ENCODE measurements at places on chromosomes 1 and 21.

GRCh38 chr1:242211254-242212022 lies 212.5 kb upstream of the MAP1LC3C start:
- DNase-seq = no peak

GRCh38 chr1:30664103-30664755 lies 59.2 kb downstream of the MATN1 start:
- no peak for DNase-seq

- no peak for DNase-seq
Measured at GRCh38 chr1:35475856-35476674, 81.1 kb downstream of the KIAA0319L start.

- no peak for DNase-seq
Measured at GRCh38 chr1:27403065-27403726, 10.8 kb downstream of the GPR3 start.

GRCh38 chr1:1024771-1025699 lies 5.1 kb downstream of the AGRN start:
- no peak for DNase-seq

DNA sequence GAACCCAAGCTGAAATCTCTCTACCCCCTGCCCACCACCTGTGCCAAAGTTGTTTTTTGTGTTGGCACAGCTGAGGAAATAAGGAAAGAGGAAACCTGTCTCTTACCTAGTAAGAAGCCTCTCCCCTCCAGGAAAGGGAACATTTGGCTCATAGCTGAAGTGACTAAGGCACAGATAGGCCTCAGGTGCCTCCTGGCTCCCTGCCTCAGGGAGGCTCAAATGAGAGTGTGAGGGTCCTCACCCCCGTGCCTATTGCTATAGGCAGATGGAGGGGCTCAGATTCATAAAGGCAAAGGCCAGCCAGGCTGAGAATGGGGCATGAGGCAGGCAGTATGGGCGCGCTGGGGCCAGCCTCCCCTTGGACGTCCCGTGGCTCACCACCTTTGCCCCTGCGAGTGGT lies 7.4 kb downstream of the SLC30A2 start:
- no peak for DNase-seq

DNA sequence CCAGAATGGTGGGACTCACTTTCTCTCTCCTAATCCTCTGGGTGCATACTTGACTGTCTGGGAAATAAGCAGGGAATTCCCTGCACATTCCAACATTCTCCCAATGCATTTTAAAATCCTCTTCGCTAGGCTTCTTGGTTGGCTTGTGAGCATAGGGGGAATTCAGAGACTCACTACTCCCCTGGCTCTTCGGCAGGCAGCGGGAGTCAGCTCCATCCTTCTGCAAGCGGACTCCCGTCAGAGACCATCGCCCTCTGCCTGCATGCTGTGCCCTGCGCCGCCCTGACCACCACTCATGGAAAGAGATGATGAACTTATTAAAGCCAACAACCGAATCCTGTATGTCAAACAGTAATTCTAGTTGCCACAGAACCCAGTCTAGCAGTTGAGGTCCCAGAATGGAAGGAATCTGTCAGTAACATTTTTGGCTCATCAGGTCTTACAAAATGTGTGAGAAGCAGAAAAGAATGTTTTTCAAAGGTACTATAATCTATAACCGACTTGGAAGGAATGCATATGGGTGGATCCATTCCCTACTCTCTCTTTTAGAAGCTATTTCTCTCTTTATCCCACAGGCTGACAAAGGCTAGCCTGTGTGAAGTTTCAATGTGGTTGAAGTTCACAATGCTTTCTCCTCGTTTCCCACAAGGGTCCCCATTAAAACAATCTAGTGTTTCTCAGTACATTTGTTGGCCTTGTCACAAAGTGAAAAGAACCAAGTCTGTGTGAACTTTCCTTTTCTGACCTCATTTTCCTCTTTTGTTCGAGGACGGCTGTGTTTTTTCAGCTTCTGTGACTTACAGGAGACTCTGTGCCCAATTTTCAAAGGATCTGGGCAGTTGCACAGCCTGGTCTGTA lies 119.1 kb upstream of the ADAR start:
- DNase-seq = no peak

GRCh38 chr1:2350501-2350900 lies 40.9 kb downstream of the MORN1 start:
- no peak for DNase-seq

- no peak for DNase-seq
Measured at GRCh38 chr1:62316135-62316534, 3.1 kb downstream of the KANK4 start.

DNA sequence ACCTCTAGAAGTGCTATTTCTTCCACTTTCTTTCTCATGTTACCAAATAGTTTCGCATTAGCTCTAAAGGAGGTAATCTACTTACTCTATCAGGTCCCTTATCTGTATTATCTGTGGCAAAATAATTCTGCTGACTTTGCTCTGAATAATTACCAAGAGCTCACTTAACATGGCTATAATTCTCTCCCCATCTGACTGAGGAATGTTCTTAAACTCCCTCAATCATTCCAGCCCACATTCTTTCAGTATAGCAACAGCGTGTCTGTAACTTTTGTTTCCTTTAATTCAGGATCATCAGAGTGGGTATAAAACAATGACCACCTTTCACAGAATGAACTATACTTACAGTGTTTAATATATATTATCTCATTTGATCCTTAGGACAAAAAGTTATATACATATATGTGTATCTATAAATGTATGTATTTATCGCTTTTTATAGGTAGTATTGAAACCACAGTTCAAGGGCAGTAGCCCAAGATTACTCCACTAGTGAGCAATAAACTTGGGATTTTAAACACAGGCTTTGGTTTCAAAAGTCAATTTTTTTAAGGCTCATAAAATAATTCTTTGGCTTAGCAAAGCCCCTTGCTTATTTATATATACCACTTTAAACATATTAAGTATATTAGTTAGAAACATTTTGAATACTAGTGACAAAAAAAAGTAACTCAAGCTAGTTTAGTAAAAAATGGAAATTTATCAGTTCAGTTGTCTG lies 36.1 kb upstream of the ST6GALNAC3 start:
- DNase-seq = no peak

DNA sequence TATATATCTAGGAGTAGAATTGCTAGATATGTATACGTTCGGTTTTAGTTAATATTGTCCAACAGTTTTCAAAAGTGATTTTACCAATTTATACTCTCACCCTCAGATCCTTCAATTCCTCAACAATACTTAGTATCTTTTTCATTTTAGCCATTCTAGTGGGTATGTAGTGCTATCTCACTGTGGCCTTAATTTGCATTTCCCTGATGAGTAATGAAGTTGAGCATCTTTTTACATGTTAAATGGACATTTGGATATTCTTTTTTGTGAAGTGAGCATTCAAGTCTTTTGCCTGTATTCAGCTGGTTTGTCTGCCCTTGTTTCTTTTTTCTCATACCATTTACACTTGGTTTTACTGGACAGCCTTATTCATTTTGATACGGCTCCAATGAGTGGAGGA lies 172.2 kb downstream of the RASAL2 start:
- DNase-seq = no peak

- DNase-seq = no peak
Measured at GRCh38 chr1:46525253-46525983, 26.0 kb downstream of the KNCN start.

- DNase-seq = no peak
Measured at GRCh38 chr1:175493321-175494010, 249.9 kb downstream of the TNR start.

GRCh38 chr1:171646249-171646560 lies 6.3 kb downstream of the MYOC start:
- DNase-seq = no peak

Measured in activated T-helper 1 cell treated with Interleukin-2 at 50 U/mL for 16 hours (primary cell).